ENCODE measurements at places on chromosomes 1 and 21. TPM values are rescaled to one million over a fixed set of nuclear protein-coding genes. Genes with fewer than 3 reads are reported as not detected.

GRCh38 chr1:31934706-31935629 is 3.2 kb downstream of the PTP4A2 start:
- no peak for DNase-seq

DNA sequence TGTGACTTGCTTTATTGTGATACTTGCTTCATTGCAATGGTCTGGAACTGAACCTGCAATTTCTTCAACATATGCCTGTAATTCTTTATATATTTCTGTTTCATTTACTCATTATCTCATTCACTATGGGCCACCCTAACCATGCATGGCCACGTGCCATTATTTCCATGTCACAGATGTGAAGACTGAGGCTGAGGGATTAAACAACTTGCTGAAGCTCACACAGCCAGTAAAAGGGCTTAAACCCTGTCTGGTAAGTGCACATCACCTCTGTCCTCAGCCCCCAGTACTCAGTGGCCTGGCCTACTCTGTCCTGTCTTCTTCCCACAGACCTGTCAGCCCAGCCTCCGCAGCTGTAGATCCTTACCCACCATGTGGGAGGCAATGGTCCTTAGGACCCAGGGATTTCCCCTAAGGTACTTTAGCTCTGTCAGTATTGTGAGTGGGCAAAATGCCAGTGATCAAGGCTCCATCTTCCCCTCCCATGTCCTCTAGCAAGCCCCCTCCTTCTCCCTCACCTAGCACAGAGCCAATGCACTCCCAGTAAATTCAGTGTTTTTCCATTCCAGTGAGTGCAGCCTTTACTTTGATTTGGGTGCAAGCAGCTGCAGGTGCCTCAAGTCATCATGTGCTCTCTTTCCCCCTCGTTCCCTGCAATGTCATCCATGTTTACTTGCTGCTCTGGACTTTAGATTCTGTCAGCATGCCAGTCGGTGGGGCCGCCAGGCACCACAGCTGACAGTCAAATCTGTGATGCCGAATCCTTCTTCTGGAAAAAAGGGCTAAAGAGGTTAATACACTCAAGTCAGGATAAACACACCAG is 228.2 kb upstream of the PROX1 start:
- DNase-seq: no peak

- DNase-seq: no peak
These were observed 15.3 kb downstream of the CLCC1 start for GRCh38 chr1:108947871-108948525.

GRCh38 chr1:179816196-179816960 is 61.2 kb downstream of the TOR1AIP2 start:
- DNase-seq: no peak

- no peak for DNase-seq
These were observed 20.8 kb downstream of the EYA3 start for GRCh38 chr1:28067523-28068090.

DNA sequence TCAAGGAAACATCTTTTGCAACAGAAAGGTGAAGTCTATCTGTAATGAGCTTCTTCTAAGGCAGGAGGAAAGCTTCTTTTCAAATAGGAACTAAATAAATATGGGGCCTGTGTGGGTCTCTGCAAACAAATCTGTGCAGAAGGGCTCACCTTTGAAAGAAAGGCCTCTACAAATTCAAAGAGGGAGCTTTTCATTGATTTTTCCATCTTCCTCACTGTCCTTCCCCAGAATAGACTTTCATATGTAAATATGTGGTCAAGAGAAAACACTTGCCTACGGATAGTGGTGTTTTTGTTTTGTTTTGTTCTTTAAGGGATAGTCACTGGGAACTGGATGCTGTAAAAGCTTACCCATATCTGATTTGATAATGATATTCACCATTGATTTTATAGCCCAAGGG is 223.4 kb downstream of the DSCAM start:
- no peak for DNase-seq

DNA sequence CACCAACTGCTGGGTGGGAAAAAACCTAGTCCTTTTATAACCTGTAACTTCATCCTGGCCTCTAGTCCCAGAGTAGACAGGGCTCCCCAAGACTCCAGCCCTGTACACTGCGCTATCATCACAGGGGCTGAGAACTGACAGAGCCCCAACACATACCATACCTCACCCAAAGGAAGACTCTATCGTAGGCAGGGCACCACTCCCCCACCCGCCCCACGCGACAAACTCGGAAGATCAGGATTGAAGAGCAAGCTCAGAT is 15.8 kb downstream of the INPP5B start:
- no peak for DNase-seq

DNA sequence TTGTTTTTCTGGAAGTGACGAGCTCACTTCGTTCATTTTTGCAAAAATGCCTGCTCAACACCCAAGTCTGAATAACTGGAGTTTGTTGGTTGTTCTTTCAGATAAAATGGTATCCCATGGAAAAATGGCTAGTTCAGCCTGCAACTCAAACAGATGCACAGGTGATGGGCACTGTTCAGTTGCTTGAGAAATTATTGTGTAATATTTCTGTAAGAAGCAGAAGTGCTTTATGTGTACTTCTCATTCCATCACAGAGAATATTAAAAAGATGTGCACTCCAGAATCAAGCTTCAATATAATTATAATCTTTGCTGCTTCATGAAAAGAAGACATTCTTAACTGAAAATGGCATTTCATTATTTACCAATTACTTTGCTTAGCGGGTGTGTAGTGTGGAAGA is 9.1 kb downstream of the SYT2 start:
- DNase-seq: no peak

DNA sequence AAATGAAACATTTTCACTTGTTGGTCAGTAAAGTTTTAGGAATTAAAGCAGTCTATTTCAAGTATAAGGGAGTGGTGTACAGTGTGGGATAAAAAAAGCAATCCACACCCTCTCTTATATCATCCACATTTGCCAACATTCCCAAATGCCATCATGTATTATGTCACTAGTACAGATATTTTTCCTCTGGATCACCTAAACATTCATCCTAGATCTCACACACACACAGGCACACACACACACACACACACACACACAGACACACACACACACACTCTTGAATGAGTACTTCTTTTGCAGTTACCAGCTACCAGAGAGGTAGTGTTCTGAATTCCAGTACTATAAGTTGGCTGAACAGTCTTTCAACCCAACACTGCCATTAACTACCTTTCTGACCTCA is 1369.1 kb upstream of the ADGRL4 start:
- DNase-seq: no peak

DNA sequence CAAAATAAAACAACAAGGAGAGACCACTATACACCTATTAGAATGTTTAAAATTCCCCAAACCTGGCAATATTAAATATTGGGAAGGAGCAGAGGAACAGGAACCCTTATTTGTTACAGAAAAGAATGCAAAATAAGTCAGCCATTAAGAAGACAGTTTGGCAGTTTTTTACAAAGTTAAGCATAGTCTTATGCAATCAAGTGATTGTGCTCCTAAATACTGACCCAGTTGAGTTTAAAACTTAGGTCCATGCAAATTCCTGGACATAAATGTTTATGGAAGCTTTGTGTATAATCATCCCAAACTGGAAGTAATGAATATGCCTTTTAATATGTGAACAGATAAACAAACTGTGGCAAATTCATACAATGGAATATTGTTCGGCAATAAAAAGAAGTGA is 72.9 kb upstream of the RGS4 start:
- no peak for DNase-seq

GRCh38 chr1:20494609-20495311 is 8.8 kb upstream of the CAMK2N1 start:
- DNase-seq: no peak

DNA sequence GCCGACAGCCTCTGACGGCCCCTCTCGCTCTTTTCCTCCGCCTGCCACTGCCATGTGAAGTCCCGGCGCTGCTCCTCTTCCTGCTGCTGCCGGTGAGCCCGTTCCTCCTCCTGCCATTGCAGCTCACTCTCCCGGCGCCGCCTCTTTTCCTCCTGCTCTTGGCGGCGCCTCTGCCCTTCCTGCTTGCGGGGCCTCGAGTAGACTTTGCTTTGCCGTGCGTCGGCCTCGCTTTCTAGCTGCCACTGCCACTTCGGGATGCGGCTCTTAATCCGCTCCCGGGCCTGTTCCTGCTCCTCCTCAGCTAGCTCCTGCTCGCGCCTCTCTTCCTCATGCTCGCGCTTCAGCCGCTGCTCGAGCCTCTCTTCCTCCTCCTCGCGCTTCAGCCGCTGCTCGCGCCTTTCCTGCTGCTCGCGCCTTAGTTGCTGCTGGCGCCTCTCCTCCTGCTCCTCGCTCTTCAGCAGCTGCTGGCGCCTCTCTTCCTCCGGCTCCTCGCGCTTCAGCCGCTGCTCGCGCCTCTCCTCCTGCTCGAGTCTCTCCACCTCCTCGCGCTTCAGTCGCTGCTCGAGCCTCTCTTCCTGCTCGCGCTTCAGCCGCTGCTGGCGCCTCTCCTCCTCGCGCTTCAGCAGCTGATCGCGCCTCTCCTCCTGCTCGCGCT is 4.3 kb downstream of the TCHH start:
- DNase-seq: no peak

DNA sequence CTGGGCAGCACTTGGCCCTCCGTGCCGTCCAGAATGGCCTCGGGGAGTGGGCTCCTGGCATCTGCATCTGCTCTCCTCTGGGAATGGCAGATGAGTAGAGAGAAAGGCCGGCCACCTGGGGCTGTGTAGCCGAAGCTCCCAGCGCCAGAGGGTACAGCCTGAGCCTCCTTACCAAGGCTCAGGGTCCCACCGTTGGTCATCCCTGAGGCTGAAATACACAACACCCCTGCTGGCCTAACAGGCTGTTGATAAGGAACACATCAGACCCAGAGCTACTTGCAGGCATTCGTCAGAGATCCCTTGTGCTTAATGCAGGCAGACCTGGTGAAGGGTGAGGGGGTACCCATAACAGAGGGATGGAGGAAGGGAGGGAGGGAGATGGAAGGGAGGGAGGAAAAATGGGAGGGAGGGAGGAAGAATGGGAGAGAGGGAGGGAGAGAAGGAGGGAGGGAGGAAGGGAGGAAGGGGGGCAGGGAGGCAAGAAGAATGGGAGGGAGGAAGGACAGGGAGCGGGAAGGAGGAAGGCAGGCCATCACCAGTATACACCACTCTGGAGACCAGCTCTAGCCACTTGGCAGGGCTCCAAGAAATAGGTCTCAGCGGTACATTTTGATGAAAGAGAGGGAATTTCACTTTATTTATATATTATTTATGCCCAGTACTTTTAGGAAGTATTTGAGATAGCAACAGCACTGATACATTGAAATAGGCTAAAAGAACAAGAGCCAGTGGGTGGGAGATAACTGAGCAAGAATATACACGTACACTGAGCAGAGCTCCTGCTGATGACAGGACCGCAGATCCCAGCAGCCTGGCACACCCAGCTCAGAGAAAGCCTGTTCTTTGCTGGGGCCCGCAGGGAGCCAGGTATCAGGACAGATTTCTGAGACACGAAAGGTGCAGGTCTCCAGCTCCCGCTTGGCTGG is 315.0 kb upstream of the VAMP3 start:
- DNase-seq: no peak

- DNase-seq: no peak
These were observed 5.9 kb downstream of the LMO4 start for GRCh38 chr1:87334351-87335174.

DNA sequence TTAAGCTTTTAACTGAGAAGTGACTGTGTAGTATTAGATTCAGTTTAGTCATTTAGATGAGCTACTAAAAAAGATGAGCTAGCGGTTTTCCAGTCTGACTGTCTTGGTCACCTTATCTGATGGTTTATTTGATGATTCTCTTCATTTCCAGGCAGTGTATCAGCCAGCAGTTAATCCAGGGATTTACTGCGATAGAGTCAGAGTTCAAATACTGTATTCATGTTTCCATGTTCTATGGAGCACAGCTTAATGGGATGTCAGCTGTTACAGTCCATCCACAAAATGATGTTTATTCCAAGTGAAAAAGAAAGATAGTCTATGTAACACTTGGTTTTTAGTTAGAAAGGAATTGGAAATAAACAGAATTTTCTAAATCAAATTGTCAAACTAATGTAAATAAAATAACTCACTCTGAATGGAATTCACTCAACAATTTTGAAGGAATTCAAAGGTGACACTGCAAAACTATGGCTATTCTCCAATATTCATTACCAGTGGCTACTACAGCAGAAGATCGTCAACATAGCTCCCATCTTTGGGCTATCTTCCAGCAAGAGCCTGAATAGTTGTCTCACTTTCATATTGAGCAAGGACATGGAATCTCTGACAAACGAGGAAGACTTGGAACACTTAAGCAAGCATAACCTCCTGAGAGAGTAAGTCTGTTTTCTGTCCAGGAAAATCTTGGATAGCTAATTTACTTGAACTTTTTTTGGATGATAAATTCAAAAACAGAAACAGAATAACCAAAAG is 54.6 kb upstream of the DPT start:
- DNase-seq: no peak

- DNase-seq: no peak
These were observed 101.5 kb upstream of the TLR5 start for GRCh38 chr1:223244366-223245103.

DNA sequence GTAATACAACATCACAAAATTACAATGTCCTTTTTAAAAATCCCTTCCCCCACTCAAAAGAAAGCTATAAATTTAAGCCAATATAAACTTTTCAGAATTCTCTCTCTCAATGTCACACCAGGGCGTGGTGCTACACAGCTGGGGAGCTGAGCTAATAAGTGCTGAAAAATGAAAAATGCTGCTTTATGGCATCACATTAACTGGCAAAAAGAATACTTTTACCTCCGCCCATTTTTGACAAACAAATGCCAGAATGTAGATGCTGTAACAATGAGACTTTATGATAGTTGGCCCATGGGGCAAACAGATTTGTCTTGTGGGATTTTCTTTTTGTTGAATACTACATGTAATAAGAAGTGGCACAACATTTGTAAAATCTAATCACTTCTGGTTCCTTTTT is 12.7 kb upstream of the LYPLAL1 start:
- no peak for DNase-seq

DNA sequence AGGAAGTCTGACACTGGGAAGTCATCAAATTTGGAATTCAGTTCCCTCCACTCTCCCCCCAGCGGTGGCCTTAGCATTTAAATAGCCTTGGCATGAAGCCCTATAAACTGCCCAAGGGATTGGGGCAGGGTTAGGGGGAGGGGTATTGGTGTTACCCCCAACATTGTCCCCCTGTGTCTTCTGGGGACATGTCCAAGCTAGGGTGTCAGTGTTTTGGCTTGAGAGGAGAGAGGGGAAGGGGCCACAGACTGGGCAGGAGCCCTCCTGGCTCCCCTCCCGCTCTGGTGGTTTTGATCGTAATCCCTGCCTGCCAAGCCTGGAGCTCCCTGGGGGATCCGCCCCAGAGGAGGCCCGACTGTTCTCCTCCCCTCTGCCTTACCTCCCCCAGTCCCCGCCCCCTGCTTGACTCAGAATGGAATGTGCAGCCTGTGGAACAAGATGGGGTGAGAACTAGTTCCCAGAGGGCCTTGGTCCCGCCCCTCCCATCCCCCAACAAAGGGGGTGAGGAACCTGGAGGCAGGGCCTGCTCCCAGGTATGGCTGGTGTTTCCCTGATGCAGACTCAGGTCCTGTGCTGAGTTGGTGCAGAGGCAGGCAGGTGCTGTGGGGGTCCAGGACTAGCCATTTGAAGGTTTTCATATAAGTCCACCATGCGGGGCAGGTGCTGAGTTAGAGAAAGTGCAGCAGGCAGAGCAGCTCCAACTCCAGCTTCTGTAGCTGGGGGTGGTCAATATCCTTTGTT is 7.4 kb downstream of the SOX13 start:
- peak; percentile 82 for DNase-seq

LCE3A gene
- not detected for total RNA-seq

S100A16 gene
- 82.3 TPM for total RNA-seq

C21orf58 gene
- 3.2 TPM for total RNA-seq

SLC44A3 gene
- total RNA-seq: 3.7 TPM

ECE1 gene
- 103 TPM for total RNA-seq

WLS gene
- total RNA-seq: 73.9 TPM

RRP15 gene
- 2.2 TPM for total RNA-seq

CLDN8 gene
- total RNA-seq: not detected

ZFP69 gene
- 3.2 TPM for total RNA-seq

IBA57 gene
- 3.5 TPM for total RNA-seq

GUCA2B gene
- total RNA-seq: not detected

KRTAP20-2 gene
- total RNA-seq: not detected

Data from thoracic aorta (tissue), 2 donors.